ENCODE measurements at places on chromosomes 5 and 9.

GRCh38 chr5:152644029-152644728, 239.1 kb upstream of the NMUR2 start:
- no peak for DNase-seq

DNA sequence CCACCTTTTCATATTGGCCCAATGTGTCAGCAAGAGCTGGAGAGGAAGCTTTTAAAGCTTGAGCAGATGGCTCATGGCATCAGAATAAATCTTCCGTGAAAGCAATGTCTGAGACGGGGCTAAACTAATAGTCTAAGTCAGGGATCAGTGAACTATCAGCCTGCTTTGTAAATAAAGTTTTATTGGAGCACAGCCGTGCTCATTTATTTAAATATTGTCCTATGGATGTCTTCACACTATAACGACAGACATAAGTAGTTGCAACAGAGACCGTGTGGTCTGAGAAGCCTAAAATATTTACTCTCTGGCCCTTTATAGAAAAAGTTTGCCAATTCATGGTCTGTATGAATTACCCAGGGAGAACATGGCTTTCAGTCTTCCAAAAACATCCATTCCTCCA, 85.6 kb upstream of the SLC44A1 start:
- DNase-seq, result no peak

DNA sequence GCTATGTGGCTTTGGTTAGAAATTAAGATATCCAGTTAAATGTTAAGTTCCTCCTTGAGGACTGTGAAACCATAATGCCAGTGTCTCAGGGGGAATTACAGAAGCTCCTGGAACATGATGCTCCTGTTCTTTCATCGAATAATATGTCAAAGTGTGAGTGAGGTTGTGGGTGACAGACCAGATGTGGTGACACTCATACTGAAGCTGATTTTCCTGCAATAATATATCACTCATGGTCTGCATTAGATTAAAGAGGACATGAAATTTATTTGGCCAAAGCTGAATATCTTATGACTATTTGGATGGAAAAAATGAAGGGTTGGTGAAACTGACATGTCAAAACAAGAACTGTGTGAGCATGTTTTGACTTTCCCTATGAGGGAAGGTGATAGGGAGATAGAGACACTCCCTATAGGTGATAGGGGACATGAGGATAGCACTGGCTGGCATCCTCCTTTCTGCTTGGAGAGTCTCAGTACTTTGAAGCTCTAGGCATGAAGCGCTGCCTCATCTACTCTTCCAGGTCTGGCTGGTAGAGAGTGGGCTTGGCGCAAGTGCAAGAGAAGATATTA, 173.5 kb downstream of the ARHGEF28 start:
- no peak for DNase-seq

GRCh38 chr9:127862075-127863011, 7.9 kb upstream of the ENG start:
- DNase-seq, result no peak

DNA sequence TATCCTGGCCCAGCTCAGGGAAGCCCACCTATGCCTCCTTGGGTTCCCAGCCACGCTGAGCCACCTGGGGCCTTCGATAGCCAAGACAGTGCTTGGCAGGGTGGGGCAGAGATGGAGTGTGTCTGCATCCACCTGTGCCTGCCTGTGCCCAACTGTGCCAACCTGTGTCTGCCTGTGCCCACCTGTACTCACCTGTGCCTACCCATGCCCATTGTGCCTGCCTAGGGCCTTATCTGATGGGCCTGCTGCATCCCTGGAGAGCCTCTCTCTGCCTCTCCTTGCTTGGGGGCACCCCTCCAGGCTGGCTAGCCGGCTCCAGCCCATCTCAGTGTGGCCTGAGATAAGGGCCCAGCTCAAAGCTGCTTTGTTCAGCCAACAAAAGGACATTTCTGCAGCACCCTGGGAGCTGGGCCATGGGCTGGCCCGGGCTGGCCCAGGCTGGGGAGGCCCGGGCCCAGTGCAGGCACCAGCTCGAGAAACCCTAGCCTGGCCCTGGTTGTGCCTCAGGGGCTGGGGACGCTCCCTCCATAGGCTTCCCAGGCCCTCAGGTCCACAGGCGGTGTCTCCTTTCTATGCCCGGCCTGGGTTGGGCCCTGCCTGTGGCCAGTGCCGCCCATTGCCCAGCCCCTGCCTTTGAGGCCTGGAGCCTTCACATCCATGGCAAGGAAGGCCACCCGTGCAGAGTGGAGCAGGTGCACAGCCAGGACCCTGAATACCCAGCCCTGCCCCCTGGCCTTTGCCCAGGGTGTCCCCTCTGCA, 37.3 kb upstream of the NOTCH1 start:
- DNase-seq, result no peak

DNA sequence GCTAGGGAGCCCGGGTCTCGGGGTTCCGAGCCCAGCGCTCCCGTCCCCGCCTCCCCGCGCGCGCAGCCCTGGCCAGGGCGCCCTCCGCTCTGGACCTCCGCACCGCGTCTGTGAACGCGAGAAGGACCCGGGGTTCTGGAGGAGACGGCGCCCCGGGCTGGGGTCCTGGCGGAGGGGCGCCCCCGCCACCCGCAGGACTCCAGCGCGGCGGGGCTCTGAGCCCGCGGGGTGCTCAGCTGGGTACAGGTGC, 431 bp downstream of the TMOD1 start:
- DNase-seq, result no peak

DNA sequence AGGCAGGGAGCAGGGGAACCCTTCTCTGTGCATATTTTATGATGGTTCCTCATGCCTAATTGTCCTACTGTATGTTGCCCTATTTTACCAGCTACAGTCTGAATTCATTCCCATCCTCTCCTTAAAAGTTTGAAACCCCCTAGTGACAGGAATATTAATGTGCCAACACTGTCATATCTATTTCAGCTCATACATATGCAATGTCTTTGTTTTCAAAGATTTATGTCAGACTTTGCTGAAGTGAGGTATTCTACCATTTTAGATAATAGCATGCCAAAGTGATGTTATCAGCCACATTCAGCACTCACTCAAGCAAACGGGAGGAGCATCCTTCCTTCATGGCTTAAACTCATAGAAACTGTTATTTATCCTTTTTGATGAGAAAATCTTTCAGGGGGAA, 696.5 kb downstream of the NR2F1-AS1 start:
- DNase-seq, result no peak

- no peak for DNase-seq
Measured at GRCh38 chr9:5512658-5513452, 2.5 kb downstream of the PDCD1LG2 start.
